ENCODE measurements at places on chromosomes 7 and 10.

GRCh38 chr10:77649333-77650331 is 12.0 kb upstream of the KCNMA1 start:
- no peak for DNase-seq

DNA sequence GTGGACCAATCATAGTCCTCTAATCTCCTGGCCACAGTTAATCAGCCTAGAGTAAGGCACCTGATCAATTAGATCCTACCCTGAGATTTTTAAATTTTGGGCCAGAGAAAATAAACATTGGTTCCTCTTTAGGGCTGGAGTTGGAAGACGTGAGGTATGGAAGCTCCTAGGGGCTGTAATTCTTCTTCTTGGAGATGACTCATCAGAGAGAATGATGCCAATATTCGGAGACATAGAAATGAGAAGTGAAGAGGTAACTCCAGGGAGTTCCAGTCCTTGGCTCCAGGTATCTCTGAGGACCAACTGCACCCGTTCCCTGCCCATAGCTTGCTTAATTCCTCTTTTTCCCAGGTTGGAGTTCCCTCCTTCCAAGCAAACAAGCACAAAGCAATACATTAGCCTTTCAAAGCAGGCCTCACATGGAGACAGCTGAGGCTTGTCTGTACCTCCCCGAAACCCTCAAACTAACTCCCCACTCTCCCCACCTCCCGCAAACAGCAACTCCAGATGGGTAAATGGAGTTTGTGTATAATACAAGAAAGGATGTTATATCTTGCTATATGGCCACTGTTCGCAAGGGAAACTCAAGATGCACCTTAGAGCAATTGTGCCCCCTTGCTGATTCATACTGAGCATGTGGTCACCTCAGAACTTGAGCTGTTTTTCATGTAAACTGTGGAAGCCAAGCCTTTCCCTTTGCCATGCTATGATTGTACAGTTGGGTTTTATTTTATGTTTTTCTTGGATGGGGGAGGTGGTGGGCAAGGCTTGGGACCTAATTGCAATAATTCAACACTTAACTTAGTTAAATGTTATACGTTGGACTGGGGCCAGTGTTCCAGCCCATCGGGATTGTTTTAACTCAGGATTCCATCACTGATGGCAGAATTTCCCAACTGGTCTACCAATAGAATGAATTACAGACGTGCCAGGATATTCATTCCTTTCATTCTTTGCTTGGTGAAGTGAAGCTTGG is 29.3 kb downstream of the PIK3AP1 start:
- DNase-seq: peak; percentile 41

DNA sequence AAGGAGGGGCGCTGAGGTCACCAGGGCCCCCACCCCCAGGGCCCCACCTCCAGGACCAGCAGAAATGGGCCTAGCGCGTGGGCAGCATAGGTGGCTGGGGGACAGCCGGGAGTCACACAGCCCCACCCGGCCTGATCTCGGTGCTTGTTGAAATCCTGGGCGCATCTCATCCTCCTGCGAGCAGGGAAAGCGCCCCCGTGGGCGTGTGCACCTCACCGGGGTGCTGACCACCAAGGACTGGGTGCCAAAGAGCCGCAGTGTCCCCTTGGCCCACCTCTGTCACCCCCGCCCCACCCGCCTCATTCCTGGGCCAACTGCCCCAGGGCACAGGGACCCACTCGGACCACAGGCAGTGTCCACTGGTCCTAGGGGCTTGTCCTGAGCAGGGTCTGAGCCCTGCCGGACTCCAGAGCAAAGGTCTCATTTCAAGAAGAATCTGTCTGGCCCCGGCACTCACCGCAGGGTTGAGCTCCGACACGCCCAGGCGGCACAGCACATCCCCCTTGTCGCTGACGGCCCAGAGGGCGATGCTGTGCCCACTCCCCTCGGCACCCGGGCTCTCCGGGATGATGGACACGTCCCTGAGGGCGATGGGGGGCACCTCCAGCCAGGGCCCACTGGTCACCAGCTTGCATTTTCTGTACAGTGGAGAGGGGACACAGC is 11.4 kb downstream of the BHLHA15 start:
- DNase-seq: no peak

DNA sequence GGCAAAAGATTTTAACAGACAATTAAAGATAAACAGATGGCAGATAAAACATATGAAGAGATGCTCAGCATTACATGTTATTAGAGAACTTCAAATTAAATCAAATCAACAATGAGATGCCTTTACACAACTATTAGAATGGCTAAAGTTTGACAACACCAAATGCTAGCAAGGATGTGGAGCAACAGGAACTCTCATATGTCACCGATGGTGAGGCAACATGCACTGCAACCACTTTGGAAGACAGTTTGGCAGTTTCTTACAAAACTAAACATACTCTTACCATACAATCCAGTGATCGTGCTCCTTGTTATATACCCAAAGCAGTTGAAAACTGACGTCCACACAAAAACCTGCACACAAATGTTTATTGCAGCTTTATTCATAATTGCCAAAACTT is 13.7 kb upstream of the ATE1 start:
- DNase-seq: no peak

DNA sequence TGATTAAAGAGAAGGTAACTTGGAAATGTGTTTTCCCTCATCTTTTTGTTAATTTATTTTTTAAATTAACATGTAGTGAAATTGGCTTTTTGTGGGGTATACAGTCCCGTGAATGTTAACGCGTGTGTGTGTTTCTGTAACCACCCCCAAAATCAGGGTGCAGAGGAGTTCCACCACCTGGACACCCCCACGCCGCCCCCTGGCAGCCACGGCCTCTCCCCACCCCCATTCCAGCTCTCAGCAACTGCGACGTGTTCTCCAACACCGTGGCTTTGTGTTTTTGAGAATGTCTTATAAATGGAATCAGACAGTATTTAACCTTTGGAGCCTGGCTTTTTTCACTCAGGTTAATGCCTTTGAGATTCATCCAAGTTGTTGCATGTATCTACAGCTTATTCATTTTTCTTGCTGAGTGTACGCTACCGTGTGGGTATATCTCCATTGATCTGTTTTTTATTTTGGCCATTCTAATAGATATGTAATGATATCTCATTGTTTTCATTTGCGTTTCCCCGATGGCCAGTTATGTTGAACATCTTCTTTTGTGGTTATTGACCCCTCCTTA is 218.8 kb downstream of the EBF3 start:
- DNase-seq: no peak

DNA sequence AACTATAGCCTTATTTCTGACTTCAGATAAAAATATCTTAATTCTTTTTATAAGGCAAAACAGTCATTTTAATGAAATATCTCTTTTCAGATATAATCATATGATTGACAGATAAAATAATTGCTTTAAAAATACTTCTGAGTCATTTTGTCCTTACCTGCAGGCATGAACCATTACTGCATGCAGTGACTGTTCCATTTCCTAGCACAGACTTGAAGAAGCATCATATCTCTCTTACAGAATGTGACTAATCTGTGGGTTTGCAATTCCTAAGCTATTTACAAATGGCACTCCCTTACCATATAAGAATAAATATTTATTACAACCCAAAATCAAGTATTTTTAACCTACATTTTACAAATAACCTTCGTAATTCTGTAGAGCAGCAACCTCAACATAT is 120.7 kb downstream of the SRPK2 start:
- DNase-seq: peak; percentile 59

DNA sequence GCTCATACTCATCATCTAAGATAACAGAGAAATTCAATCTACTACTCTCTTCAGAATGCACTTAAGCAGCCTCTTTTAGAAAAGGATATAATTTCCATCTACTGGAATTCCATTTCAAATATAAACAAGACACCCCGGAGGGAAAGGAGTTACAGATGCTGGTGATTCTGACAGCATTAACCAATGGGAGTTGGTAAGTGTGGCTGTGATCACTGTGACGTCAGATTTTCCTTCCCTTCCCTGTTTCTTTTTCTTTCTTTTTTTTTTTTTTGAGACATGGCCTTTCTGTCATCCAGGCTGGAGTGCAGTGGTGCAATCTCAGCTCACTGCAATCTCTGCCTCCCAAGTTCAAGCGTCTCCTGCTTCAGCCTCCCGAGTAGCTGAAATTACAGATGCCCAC is 106.6 kb downstream of the ACTR3B start:
- no peak for DNase-seq

DNA sequence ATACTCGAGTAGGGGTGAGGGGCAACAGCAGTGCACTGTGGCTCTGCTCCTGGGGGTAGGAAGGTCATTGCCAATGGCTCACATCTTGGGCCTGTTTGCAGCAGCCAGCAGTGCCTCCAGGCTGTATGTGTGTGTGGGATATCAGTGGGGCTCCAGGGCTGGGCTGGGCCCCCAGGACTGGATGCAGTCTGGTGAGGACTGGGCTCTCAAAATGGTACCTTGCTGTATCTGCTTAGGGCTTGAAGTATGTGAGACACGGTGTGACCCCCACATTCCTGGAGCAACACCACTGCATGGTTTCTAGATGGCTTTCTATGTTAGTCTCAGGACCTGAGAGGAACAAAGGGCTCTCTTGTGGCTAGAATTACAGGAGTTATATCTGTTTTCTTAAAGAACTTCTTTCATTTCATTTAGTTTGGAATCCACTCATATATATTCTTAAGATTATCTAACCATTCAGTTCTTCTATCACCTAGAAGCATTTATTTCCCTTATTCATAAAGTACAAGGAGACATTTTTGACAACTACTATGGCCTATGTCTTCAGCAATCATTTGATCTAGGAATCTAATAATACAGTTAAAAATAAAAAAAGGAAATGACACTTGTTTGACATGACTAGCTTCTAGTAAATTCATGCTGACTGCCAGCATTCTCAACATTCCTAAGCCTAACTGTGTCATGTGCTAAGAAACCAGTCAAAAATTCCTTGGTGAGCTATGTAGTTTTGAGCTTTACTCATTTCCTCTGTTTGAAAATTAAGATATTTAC is 443.2 kb upstream of the SEMA3A start:
- peak; percentile 98 for DNase-seq

DNA sequence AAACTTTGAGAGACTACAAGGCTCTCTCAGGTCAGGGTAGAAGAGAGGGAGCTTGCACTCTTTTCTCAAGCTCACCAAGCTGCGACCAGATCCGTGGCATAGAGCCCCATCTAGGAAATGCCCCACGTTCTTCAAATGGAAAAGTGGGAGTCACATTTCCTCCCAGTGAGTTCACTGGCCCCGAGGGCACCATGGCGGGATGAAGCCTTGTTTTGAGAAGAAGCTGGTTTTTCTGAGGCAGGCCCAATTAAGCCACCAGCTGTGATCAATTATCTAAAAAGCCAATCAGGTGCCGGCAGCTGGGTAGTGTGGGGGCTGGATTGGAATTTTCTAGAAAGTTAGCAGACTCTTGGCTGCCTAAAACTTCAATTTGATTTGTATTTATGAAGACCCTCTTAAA is 101.4 kb downstream of the ZNF365 start:
- DNase-seq: no peak

GRCh38 chr7:105306298-105306748 is 82.4 kb downstream of the SRPK2 start:
- no peak for DNase-seq

- no peak for DNase-seq
Observed at GRCh38 chr10:33386926-33387325, 52.5 kb upstream of the NRP1 start.

DNA sequence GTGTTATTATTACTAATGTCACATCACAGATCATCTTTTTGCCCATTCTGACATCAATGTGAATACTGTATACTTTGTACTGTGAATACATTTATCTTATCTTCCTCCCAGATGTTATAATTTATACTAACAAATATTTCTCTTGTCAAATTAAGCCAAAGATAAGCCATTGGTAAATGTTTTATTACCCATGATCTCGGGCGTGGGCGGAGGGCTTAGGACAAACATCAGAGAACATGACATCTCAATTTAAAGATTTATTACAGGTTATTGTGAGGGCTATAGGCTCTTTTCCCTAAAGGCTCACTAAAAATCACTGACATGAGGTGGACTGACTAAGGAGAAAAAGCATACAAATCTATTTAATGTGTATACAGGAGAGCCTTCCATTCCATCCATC is 58.2 kb upstream of the DGKB start:
- no peak for DNase-seq
